ENCODE measurements at places on chromosomes 16 and 17.
A peak's percentile ranks its signal among the peaks of the same experiment; 100 is the strongest.

- DNase-seq: no peak
Observed at GRCh38 chr16:88647178-88648070, 3.4 kb downstream of the CYBA start.

DNA sequence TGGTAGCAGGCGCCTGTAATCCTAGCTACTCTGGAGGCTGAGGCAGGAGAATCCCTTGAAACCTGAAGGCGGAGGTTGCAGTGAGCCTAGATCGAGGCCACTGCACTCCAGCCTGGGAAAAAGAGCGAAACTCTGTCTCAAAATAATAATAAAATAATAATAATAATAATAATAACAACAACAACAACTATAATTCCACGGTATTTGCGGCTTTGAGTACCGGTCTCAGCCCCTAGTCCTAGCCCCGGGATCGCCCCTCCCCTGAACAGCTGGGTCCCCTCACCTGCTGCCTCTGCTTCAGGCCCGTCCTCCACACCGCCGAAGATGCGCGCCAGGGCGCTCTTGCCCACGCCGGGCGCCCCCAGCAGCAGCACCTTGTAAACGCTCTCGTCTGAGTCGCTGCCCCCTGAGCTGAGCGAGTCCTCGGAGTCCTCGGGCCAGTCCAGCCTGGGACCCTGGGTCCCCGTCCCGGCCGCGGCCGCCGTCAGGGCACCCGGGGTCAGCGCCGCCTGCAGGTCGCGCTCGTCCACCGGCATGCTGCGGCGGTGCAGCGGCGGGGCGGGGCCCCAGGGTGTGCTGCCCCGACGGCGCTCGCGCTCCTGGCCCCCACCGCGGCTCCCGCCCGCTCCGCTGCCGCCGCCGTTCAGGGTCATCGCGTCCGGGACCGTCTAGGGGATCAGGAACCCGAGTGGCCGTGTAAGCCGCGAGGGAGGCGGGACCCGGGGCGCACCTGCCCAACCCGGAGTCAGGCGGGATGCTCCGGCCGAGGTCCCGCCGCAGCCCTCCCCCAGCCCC is 611 bp downstream of the RRAD start:
- peak; percentile 67 for DNase-seq

DNA sequence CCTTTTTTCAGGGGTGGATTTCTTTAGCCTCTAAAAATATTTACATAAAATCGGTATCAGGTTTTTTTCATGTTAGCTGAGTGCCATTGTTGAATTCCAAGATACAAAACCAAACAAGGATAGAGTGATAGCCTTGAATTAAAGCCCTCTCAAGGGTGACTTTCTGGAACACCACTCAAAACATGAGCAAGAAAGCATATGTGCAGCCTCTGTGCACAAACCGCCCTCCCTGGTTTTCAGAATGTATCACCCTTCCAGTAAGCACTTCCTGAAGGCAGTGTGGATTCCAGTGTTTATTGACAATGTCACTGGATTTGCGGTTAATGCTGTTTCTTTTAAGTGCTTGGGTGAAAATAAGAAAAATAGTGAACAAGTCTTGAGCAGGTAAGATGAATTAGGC is 597.7 kb downstream of the TMEM114 start:
- no peak for DNase-seq

DNA sequence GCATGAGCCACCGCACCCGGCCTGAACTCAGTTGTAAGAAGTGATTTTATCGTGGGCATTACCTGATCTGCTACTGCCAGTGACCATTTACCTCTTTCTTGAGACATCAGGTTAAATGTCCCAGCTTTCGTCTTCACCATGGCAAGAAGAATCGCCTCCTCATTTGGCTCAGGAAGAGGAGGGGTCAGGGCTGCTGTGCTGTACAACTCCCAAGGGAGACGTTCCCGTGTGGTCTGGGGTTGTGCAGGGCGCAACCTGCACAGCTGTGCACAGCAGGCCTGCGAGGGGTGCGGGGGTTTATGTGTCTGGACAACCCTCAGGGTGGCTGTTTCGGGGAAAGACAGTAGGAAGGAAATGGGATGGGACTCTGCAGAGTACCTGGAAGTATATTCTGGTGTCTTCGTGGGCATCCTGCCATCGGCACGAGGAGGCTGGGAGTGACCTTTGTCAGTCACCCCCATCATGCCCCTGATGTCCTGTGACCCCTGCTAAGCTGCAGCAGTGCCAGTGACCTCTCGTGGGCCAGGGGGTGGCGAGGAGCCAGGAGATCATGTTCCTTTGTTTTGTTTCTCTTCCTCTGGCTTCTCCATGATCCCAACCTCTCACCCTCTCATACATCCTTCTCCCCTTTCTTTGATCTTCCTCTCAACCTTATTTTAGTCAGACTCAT is 27.3 kb downstream of the CIBAR2 start:
- DNase-seq: no peak

DNA sequence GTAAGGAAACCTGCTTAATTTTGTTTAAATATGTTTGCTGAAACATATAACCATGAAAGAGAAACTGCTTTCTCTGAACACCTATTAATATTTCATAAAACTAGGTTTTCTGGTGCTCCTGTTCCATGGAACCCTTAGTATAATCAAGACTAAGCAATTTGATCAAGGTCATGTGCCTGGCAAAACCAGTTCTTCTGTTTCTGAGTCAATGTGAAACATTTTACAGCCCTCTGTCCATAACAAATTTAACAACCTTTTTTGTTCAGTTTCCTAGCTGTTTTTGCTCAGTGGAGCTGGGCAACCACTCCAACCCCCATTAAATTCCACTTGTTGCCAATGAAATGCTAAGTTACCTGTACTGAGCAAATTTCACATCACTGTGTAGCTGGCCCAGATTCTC is 344.0 kb downstream of the CA10 start:
- DNase-seq: peak; percentile 19

All from transverse colon (tissue), 4 donors.